Caudate nucleus (tissue), 63 donors: ENCODE measurements at places on chromosomes 3 and 15.

DNA sequence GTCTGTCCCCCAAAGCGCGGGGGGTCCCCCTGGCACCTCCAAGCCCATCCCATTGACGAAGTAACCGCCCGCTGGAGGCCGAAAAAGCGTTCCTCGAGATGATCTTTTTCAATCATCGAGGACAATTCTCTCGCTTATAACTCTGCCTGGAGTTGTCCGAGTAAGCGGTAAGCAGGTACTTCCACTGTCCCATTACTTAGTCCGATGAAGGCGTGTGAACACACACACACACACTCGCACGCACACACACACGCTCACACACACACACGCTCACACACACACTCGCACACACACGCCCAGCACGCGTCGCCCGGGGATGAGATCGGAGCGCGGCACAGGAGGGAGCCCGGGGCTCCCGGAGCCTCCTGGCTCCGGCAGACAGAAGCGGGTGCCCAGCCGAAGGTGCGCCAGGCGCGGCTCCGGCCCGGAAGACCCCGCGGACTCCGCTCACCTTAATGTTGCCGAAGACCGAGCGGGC, 430 bp downstream of the SLCO2A1 start:
- DNase-seq, result no peak

DNA sequence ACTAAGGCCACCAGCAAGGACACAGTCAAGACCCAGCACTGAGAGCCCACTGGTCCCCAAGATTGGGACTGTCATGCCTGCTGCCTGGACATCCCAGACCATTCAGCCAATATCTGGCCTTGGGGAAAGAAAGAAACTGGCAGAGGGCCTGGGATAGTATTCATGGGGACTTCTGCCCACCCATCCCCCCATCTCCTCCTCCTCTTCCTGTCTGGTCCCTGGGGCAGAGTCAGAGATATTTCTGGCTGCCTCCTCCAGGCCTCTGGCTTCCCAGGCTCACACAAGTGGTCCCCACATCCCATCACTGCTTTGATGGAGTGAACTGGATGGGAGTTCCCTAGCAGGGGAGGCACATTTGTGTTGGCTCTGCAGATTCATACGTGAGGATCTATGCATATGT, 4.2 kb upstream of the RASL12 start:
- DNase-seq, result no peak

GRCh38 chr3:177460047-177460446, 262.8 kb upstream of the TBL1XR1 start:
- no peak for DNase-seq

GRCh38 chr3:133479895-133480669, 80.2 kb downstream of the BFSP2 start:
- DNase-seq, result no peak

DNA sequence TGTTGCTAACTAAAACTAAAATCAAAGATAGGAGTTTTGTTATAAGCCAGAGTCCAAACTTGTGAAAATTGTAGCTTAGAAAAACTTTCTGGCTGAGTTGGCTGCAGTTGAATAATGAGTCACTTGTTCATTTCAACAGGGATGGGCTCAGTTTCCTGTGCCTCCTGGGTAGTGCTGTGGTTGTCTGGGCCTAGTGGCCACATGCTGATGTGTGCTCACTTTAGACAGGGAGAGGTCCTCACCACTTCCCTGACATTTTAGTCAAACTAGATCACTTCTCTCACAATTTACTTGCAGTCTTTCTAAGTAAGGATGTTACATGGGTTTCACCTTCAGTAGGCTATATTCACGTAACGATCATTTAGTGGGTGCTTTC, 6.3 kb upstream of the UBE2Q2 start:
- no peak for DNase-seq

GRCh38 chr3:43879166-43879565, 188.4 kb downstream of the ABHD5 start:
- DNase-seq, result no peak

DNA sequence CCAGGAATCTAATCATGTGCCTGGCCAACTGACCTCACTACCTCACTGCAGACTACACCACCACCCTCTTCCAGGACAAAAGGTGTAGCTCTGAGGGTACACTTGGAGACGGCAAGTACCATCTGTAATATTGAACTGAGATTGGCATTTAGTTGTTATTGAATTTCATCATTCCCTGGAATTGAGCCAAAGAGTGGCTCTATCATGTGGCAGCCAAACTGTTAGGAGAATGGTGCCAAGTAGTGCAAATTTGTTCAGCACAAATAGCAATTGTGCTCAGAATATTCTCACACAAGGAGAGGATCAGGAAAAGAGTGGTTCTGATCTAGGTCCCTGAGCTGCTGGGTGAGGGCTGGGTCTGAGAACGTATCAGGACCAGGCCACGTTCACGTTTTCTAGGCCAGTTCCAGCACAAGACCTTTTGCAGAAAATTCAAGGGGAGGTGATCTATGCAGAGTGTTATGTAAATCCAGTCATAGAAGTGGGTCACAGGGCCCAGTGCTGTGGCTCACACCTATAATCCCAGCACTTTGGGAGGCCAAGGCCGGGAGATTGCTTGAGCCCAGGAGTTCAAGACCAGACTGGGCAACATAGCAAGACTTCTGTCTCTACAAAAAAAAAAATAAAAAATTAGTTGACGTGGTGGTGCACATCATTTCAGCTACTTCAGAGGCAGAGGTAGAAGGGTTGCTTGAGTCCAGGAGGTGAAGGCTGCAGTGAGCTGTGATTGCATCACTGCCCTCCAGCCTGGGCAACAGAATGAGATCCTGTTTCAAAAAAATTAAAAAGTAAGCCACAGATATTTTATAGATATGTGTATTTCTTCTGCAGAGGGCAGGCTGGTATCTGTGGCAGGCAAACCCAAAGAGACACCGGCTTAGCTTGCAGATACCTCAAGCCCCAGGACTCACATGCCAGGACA, 31.9 kb upstream of the CFAP161 start:
- no peak for DNase-seq

DNA sequence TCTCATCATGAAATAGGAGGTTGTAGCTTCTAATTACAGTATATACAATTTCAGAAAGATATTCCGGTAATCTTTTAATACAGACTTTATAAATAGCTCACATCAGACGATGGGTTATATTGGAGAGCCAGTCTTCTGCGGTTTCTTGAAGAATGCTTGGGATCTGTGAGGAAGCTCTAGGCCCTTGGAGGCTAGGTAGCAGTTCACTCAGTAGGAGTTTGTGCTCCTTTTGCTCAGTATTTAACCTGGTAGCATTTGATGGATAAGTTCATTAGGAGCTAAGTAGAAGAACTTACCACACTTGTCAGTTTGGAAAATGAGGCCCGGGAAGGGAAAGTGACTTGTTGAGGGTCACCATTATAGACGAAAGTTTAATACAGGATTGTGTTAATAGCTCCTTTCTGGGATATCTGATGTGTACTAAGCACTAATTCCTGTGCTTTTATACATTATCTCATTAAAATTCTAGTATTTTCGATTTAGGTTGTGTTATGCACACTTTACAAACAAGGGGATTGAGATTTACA, 2.8 kb downstream of the FNDC3B start:
- DNase-seq, result no peak

DNA sequence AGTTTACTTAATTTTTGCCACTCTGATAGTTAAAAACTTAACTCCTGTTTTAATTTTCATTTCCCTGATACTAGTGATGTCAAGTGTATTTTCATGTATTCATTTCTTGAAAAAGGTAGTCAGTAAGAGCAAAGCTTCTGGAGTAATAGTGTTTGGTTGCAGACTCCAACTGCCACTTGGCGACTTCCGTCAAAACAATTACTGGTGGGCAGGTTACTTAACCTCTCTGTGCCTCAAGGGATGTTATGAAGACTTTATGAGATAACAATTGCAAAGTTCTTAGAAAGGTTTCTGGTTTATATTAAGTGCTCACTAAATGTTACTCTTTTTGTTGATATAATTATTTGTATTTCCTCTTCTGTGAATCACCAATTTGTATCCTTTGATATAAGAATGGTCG, 129.7 kb downstream of the NFKBIZ start:
- no peak for DNase-seq

DNA sequence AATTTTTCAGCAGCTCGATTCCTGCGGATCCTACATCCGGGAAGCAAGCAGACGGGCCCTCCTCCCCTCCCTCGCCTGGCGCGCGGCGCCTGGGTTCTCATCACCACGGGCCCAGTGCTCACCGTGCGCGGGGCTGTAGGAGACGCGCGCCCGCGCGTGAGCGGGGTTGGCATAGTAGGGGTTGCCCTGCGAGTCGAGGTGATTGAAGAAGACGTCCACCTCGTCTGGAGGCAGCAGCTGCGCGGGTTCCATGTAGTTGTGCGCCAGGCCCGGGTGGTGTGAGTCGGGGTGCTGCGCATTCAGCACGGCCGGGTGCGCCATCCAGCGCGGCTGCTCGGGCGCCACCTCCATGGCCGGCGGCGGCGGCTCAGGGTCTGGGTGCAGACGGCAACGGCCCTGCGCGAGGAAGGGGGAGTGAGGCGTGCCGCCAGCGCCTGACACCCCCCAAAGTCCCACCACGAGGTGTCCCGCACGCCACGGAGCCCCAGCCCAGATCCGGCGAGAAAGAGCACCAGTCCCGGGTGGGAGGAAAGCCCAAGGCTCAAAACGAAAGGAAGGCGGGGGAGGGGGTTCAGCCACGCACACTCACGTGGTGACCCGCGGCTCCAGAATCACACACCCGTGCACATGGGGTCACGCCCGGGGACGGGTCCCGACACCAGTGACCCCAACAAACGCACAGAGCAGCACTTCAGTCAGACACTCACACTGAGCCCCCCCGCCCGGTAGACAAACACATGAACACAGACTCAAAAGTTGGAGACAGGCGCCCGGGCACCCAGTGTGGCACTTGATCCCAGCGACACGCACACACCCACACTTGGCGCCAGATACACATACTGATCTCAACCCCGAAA, 6.1 kb downstream of the GATA2 start:
- no peak for DNase-seq

DNA sequence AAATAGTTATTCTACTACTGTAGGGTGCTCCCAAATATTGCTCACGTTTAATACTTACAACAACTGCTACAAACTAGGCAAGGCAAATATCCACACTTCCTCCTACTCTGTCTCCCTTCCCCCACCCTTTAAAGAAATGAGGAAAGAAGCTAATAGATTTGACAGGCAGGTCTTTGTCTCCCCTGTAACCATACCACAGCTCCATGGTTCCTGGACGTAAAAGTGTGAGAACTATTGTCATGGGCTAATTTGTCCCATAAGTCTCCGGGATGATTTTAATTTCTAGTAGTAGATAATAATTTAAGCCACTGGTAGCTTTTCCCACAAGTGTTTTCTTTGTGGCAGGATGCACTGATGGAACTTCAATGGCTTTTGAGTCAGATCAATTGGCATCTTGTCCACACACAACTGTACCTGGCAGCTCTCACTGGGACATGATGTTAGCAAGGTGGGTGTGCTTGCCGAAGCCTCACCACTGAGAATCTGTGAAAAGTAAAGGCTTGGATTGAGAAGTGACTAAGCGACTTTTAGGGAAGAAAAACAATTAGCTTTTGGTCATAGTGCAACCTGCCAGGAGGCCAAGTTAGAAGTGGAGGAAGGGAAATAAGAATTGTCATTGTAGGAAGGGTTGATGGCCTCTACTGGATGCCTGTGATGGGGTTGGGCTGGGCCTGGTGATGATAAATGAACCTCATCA, 1.4 kb upstream of the CPOX start:
- no peak for DNase-seq

GRCh38 chr3:41274944-41275668, 75.8 kb downstream of the CTNNB1 start:
- DNase-seq, result no peak

DNA sequence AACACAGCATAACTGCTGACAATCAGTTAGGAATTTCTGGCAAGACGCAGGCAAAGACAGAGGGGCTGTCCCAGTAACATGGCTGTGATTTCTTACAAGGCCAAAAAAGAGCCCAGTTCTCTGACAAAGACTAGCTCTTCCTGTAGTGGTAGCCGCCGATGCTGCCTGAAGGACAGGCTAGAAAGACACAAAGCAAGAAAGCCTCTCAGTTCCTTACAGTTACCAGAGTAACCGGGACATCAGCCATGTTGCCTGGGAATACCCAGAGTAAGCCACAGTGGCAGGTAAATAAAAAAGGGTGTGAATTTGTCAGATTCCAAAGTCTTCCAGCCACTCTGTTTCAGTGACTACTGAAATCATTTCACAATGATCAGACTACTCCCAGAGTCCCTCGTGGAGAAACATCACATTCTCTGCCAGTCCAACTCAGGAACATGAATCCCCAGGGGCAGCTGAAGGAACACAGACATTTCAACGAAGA, 493.6 kb upstream of the ADAMTS9 start:
- DNase-seq, result no peak

DNA sequence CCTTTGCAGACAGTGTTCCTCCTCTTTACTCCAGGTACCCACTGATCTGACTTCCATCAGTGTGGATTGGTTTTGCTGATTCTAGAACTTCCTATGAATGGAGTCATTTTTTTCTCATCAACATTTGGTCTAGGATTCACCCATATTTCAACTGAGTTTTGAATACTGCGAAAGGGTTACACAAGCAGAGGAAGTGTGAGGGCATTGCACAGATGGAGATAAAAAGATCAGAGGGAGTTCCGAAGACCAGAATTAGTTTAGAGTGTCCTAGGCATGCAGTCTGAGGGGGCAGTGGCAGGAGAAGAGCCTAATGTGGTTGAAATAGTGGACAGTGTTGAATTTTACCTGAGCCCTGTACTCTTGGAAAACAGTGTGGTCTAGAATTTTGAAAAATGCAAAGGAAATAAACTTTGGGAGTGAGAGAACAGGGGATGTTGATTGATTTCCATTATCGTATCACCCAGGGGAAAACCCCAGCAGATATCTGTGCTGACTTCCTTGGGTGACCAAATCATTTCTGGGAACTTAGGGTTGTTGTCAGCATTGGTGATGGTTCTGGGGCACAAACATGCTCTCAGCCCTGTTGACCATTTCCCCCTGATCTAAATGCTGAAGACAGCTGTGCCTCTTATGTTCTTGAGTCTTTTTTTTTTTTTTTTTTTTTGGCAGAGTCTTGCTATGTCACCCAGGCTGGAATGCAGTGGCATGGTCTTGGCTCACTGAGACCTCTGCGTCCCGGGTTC, 327.4 kb upstream of the LRRFIP2 start:
- DNase-seq, result no peak

GRCh38 chr3:181709537-181710279, 2.0 kb upstream of the SOX2 start:
- no peak for DNase-seq

DNA sequence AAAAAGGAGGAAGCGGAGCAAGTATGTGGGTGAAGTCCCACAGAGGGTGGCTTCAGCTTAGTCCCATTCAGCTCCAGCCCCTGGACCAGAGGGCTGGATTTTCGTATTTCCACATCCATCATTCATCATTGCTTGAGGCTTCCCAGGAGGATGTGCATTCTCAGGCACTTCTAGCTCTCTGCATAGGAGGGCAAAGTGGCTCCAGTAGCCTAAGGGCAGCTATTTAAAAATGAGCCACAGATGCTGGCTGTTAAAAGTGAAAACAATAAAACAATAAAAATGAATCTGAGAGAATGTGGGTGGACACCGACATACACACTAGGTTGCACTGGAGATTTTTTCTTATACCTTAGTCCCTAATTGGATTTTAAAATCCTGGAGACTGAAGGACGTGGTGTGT, 629.2 kb upstream of the ZNF385D start:
- DNase-seq, result no peak
